ENCODE measurements at places on chromosomes 1 and 21. TPM values are rescaled to one million over a fixed set of nuclear protein-coding genes. Genes with fewer than 3 reads are reported as not detected.

Gene OR6N1
- not detected for total RNA-seq

Gene AGT
- total RNA-seq = 6.5 TPM

Gene KCNQ4
- total RNA-seq = 0.28 TPM

Gene EXOSC10
- 31.9 TPM for total RNA-seq

All from adrenal gland (tissue), 19 donors.